ENCODE measurements at places on chromosomes 11 and 22.

- no peak for DNase-seq
Measured at GRCh38 chr11:37509506-37509905, 911.5 kb upstream of the RAG2 start.

GRCh38 chr22:33542722-33543121 lies 377.6 kb downstream of the LARGE1 start:
- DNase-seq: no peak

- DNase-seq: no peak
Measured at GRCh38 chr11:119157063-119157462, 8.2 kb downstream of the ABCG4 start.

- DNase-seq: no peak
Measured at GRCh38 chr22:42682113-42682851, 33.1 kb upstream of the CYB5R3 start.

DNA sequence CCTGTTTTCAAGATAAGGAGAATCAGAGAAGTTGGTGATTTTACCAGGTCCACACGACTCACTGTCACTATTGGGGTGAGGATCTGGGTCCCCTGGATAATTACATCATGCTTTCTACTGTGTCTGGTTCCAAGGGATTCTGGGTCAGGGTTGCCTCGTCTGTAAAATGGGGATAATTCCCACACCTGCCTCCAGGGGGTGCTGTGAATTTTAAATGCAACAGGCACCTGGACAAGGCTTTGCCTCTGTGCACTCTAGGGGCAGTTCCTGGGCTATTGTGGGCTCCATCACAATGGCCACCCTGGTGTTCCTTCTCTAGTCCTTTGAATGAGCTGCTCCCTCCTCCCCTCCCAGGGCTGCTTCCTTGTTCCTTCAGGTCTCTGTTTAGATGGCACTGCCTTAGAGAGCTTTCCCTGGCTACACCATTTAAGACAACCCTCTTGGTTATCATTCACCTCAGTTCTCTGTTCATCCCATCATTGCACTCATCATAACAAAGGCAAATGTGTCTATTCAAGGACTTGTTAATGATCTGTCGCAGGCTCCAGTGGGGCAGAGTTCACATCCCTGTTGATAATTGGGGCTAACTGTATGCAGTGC lies 178.6 kb downstream of the MIAT start:
- no peak for DNase-seq

GRCh38 chr22:37248251-37248650 lies 4.2 kb upstream of the RAC2 start:
- DNase-seq: no peak

DNA sequence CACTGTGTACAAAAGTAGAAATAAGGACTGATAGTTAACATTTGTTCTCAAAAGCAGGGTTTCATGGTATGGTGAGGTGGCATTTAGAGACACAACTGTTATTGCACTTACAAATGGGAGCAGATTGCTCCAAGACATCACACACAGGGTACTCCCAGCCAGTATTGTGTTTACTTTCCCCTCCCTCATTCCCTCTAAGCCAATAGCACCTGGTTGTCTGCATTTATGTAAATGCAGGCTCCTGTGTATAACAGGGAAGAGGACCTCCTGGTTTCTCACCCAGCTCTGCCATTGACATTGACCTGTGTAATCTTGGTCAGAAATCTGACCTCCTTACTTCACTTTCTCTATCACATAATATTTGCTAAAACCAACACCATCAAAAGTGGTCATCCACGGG lies 154.4 kb downstream of the NAV2 start:
- DNase-seq: no peak

DNA sequence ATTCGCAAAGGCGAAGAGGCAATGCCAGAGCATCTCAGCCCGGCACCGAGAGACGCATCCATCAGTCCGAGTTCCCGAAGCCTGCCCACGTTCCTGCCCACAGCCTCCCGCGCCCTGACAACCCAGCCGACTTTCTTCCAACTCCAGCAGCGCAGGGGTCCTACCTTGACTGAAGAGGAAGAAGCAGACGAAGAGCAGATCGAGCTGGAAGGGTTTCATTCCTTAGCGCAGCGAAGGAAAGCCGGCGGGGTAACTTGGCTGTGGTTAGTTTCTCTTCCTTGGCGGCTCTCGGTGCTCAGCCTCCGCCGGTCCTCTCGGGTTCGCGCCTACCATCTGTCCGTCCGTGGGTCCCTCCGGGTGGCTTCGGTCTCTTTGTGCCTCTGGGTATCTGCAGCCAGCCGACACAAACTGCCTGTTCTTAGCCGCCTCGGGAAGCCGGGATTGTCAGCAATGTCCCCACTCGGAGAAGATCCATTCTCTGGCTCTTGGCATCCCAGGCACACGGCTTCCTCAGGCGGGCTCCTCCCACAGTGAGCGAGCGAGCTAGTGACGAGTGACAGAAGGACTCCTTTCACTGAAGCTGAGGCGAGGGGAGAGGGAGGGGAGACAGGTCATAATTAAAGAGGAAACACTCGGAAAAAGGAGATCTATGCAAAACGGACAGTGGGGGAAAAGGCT lies at the start of gene KIRREL3:
TSS of gene KIRREL3 (minus strand) at position 480 of the 678 bp plus-strand sequence.
- DNase-seq: no peak

DNA sequence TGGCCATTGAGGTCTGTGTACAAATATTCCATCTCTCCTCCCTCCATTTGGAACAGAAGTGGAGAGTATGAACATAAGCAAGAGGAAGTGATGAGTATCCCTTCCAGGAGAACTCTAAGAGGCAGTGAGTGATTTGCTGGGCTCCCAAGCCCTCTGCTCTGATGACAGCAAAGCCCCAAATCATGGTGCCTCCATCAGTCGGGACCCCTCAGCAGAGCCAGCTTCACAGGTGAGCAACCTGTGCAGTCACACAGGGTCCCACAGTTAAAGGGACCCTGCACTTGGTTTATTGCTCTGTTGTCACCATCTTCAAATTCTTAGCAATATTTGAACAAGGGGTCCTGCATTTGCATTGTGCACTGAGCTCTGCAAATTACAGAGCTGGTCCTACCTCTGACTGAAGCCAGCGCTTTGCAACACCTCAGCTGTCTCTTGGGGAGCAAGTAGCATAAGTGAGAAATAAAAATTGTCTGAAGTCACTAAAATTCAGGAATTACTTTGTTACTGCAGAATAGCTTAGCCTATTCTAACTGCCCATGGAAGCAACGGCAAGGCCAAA lies 466.4 kb downstream of the MN1 start:
- no peak for DNase-seq

GRCh38 chr22:25111579-25112517 lies 87.8 kb upstream of the CRYBB3 start:
- DNase-seq: no peak

- DNase-seq: no peak
Measured at GRCh38 chr22:46761539-46762237, 762 bp upstream of the TBC1D22A start.

DNA sequence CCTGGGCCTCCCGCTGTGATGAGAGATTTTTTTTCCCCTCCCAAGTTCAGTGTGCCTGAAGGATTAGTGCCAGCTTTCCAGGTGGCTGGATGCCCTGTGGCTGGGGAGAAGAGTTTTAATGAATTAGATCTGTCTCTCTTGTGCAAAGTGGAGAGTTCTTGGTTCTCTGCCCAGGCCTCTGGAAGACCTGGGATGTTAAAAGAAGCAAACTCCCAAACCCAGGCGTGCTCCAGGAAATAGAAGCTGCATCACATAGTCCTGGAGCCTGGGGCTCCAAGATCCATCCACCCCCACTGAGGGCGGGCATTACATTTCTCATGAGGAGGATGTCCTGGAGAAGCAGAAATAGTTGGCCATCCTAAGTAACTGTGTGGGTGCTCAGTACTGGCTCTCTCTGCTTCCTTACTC lies 30.6 kb downstream of the SDHAF2 start:
- no peak for DNase-seq

DNA sequence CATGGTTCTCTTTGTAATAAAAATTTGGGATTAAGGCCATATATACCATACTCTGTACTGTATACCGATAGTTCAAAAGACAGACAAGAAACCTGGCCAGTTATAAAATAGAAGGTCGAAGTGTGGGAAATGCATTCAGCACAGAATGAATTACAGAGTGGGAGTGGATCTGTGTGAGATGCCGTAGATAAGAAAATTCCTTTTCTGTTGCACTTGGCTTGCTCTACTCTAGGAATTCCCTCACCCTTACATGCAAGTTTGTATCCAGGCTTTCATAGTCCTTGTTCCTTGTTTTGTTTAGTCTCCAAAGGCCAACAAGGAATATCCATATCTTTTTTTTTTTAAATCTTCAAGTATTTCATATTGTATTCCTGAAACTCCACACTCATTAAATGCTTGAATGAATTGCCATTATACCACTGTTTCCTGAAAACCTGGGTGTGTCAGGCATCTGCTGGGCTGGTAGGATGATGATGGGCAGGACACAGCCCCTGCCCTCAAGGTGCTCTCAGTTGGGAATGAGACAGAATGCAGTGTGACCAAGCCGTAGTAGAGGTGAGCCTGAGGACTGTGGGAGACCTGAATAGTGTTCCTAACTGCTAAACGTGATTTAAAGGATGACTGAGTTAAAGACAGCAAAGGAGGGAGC lies 53.5 kb downstream of the TEAD1 start:
- DNase-seq: no peak

GRCh38 chr11:45658292-45658991 lies 7.0 kb downstream of the CHST1 start:
- no peak for DNase-seq

DNA sequence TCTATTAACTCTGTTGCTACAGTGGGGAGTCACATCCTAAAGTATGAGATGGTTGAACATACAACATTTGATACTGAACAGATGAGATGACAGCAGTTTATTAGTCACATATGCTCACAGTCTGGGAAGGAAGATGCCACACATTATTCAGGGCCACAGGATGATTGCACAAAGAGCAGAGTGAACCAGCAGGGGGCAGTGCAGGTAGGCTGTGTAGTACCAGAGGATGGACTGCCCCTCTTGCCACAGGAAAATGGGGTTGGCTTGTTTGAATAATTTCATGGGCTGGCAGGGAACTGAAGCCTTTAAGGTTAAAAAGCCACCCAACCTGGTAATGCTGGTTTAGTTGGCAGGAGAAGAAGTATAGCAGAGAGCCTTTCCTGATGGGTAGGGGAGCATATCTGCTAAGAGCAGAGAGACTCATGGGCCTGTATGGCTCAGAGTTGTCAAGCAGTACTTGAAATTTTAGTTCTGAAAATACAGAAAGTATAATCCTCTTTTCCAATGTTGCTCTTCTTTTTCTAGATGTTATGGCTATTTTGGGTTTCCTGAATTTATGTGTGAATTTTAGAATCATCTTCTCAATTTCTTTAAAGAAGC lies 180.4 kb upstream of the B3GAT1 start:
- DNase-seq: peak; percentile 52

DNA sequence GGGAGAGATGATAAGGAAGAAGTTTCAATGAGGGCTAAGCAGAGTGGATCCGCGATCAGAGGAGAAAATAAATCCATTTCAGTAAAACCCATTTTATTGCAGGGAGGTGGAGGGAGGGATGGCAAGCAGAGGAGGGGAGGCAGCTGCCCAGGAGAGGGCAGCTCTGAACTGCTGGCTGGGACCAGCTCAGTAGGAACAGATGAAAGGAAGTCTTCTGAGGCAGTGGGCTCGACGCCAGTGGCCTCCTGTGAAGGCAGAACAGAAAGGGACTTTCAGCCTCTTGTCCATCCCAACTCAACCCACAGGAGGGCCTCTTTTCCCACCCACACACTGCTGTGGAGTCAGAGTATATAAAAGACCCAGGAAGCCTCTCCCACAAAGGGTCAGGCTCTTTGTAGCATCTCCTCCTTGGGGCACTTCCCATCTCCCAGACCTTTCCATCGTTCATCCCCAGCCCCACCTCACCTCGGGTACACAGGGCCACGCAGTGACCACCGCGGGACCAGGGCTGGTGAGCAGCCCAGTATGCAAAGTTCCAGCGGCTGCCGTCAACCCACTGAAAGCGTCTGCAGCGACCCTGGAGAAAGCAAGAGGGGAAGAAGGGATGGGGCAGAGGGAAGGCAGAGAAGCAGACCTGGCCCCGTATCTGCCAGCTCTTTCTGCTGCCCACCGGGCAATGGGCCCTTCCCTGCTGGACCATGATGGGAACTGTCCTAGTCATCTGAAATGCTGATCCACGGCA lies 3.0 kb downstream of the PRG2 start:
- DNase-seq: no peak

DNA sequence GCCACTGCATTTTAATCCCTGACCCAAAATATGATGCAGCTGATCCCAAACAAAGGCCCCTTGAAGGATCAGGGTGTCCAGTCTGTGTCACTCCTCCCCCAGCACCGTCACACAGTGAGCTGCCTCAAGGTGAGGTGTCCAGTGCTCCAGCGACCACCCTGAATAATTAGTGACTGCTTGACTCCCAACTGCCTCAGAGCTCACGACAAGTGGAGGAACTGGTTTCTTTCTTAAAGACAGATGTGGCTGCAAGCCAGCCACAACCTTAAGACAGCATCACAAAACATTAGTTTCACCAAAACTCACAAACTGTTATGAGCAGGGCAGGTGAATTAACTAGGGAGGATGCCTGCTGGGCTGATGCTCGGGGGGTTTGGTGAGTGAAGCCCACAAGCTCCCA lies 74.6 kb downstream of the PIWIL3 start:
- DNase-seq: no peak

- no peak for DNase-seq
Measured at GRCh38 chr11:14784230-14784629, 107.8 kb downstream of the CYP2R1 start.

GRCh38 chr11:26976389-26976788 lies 17.5 kb upstream of the FIBIN start:
- DNase-seq: no peak

DNA sequence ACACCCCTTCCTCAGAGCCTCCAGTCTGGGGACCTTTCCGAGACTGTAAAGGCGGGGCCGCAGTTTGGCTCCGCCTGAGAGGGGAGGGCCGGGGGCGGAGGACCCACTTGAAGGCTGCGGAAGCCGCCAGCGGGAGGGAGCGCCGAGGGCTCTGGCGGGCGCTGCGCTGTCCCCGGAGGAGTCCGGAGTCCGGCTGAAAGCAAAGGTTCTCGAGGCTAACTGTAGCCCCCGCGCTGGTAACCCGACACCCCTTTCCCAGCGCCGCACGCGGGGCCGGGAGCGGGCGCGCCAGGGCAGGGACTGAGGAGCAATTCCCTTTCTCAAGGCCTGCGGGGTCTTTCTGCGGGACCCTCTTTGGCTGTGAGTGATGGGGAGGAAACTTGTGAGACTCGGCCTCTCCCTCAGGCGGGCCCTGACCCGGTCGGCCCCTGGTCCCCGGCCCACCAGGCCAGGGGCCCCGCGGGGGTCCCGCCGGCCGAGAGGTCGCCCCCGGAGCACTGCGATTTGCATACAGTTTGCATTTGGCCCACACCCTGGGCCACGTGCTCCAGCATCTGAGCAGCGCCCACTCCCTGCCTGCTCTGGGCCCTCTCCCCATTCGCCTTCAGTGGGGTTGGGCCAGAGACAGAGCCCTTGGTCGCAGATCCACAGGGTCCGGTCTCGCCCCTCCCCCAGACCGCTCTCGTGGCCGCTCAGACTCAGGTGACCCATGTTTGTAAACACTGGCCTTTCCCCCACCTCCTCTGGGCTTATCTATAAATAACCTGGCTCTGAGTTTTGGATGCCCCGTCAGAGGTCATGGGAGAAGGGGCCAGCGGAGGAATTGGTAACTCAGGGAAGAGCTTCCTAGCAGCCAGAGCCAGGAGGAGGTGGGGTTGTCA lies 519 bp upstream of the ART5 start:
- DNase-seq: peak; percentile 84

Measured in mesothelial cell of epicardium (in vitro differentiated cells).